Stimulated activated naive B cell treated with anti-CD40 and anti-IgM and Interleukin-4, amounts not matched to agents 10 μg/mL and 1 μg/mL and 100 μg/mL, for 72 hours (primary cell): ENCODE measurements at places on chromosomes 13 and 19.

GRCh38 chr19:4391701-4392483 is 8.5 kb downstream of the SH3GL1 start:
- DNase-seq = no peak

DNA sequence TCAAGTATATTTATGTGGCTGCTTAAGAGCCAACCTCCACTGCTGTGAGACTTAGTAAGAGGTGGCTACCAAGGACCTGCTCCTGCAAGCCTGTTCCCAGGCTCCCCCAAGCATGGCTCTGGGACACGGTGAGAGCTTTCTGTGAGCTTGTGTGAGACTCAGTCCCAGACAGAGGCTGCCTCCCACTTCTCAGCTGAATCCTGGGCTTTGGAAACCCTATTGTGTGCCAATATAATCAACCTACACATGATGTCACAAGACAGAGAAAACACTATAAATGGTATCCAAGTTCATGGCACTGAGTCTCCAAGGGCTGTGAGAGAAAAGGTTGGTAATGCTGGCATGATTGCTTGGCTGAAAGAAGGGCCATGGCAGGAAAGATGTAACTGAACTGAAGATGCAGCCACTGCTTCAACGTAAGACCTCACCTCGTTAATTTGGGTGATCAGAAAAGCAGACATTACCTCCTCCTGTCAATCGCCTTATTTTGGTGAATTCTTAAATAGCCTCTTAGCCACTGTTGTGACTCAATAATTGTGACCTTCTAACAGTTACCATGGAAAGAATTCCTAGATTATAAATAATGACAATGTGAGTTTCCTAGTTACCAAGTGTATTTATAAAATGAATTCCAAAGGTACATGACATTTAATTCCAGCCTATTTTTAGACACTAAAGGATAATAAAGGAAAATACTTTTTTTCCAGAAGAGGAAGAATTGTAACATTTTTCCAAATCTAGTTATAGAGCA is 332.0 kb downstream of the IRS2 start:
- no peak for DNase-seq

DNA sequence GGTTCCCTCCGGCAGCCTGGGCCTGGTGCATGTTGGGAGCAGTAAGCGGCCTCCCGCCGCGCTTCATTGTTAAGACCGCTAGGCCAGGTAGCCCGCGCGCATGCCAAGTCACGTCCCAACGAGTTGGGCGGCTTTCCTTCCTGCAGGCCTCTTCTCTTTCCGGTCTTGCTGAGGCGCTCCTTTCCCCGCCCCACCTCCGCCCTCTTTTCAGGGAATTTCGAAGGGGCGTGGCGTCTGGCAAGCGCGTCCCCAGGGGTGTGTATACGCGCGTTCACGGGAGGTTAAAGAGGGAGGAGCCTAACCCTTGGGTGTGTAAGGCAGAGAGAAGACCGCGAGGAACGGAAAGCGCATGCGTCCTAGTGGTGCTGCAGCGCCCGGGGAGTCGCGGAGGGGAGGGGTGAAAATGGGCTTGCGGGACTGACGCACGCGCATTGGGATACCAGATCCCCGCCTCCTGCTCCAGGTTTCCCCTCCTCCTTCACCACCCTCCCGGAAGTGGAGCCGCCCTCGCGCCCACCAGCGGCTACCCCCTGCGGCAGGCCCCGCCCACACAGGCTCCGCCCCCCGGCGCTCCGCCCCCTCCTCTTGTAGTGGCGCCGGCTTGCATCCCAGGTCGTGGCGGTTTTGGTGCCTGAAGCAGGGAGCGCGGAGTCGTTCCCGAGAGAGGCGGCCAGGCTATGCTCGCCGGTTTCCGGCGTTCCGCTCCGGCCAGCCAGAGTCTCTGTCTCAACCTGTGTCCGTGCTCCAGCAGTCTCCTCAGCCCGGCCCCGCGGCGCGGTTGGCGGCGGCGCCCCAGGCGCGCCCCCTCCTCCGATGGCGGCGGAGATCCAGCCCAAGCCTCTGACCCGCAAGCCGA is at the start of gene WDFY2:
TSS of gene WDFY2 (plus strand) at position 588 of the 856 bp plus-strand sequence. CDS start at position 814, 226 bp downstream.
- peak; percentile 99 for DNase-seq

DNA sequence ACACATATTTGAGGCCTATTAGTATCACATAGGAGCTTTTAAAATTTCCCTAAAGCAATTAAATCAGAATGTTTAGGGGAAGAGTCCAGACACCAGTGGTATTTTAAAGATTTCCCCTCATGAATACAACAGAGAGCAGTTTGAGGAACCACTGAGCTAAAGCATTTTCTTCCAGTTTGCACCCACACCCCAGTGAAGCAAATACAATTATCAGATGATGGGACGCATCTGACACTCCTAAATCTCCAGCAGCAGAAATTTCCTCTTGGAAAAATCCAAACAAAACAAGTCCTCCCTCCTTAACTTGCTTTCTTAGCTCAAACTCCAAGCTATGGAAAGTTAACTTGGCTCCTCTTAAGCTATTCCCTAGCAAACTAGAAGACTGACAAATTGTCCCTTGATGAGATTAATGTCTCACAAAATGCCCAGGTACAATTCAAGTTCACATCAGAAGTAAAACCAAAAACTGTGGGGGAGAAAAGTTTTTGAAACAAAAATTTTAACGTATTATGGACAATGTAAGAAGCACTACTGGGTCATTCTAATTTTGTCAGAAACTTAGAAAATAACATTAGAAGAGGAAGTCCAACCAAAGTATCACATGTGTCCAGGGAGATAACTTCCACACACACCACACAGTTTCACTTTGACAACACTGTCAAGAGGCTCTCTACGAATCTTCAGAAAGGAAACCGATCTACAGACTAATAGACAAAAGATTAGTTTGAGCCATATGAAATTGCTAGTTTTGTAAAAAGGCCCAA is 74.1 kb downstream of the ABCC4 start:
- peak; percentile 21 for DNase-seq

- DNase-seq = no peak
These were observed 8.0 kb downstream of the RNASEH2B start for GRCh38 chr13:50917572-50917971.

DNA sequence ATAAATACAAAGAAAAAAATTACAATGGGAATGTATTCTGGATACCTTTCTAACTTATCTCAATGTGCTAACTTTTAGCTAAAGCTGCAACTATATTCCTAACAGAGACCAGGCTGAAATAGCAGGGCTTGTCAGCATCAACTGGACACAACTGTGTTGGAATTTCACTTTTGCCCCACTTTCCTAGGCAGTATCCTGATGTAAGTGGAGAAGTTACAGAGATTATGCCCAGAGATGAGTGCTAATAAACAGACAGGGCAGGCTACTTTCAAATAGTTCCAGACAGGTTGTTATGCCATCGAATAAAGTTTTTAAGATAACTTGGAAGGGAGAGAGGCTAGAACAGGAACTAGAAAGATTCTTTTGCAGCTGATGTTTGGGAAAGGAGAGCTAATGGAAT is 201.9 kb downstream of the KCTD12 start:
- no peak for DNase-seq

DNA sequence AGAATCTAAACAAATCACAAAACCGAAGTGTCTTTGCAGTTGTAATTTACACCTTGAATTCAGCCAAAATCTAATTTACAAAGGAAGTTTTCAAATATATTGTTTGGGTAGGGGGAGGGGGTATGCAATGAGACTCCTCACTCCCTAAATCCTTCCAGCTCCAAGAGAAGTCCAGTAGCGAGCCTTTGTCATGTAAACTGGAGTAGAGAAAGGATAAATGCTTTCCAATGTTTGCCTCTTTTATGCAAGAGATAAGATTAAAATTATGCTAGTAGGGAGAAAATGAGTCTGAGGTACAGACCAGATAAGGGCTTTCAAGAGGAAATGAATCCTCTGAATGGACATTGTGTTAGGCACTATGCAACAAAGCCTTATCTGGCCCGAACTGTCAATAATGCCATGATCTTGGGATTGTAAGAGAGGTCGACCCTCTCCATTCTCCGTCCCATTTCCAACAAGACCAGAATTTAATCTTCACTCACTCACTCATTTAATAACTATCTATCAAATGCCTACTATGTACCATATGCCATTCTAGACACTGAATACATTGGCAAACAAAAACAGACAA is 199.2 kb downstream of the LACC1 start:
- no peak for DNase-seq

- DNase-seq = no peak
These were observed 70.3 kb upstream of the NFIC start for GRCh38 chr19:3296034-3296433.

- DNase-seq = no peak
These were observed 14.4 kb downstream of the IQCN start for GRCh38 chr19:18259893-18260292.

DNA sequence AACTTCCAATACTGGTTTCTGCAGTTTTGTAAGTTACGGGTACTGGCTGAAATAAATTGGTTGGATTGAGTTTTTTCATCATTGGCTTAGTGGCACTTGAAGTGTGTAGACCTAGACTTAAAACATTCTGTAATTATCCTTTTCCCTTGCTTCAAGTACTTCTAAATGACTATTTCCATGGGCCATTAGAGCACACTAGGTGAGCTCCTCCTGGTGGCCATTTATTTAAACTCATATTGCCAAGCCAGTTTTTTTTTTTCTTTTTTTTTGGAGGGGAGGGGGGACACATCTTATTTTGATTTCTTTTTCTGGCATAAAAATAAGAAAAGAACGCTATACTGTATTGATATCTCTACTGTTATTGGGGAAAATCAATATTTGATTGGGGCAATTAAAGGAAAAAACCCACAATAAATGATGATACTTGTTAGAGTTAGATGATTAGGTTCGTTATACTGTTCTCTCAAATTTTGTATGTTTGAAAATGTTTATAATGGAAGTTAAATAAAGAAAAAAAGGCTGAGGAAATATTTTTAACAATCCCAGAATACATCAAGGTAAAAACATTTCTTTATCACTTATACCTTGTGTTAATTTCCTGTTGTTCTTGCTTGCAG is 82.9 kb downstream of the PDS5B start:
- DNase-seq = no peak

DNA sequence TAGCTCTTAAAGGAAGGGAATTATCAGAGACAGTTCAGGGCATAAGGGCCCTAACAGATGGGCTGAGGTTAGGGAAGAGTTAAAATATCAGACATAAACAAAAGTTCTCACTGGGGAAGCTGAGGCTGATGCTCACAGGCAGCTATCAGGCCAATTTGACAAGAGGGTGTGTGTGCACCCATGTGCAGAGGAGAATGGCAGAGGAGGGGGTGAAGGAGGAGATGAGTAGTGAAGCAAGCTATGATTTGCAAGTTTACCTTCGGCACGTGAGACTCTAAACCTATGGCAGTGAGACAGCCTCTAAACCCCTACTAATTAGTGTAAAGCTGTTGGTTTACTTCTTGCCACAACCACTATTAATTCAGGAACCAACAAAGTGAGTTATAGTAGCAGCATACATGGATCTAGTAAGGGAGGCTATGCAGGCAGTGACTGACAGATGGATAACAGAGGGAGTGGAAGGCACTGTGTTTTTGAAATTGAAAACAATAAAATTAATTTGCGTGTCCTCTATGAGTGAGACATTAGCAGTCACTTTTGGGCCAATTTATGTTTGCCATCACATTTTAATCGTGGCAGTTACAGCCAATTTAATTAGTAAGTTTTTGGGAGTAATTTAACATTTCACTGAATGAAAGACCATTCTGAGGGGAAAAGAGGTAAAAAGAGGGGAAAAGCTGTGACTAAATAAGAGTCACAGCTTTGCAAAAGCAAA is 99.6 kb upstream of the HTR2A start:
- no peak for DNase-seq

- DNase-seq = no peak
These were observed 124.8 kb downstream of the ZNF536 start for GRCh38 chr19:30497034-30497433.

DNA sequence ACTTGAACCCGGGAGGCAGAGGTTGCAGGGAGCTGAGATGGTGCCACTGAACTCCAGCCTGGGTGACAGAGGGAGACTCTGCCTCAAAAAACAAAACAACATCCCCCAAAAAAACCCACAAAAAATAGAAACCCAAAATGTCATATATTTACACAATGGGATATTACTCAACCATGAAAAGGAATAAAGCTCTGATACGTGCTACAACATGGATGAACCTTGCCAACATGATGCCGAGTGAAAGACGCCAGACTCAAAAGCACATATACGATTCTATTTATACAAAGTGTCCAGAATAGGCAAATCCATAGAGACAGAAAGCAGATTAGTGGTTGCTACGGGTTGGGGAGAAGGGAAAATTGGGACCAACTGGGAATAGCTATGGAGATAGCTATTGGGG is 2.1 kb upstream of the TPRX1 start:
- DNase-seq = no peak

- no peak for DNase-seq
These were observed 46.0 kb upstream of the GPR183 start for GRCh38 chr13:99353246-99353600.

GRCh38 chr13:77048681-77049080 is 21.7 kb upstream of the FBXL3 start:
- no peak for DNase-seq

GRCh38 chr19:48959341-48960239 is 4.9 kb downstream of the BAX start:
- no peak for DNase-seq

GRCh38 chr13:41034881-41035280 is 15.8 kb upstream of the ELF1 start:
- DNase-seq = no peak

- DNase-seq = no peak
These were observed 1.8 kb downstream of the PCDH20 start for GRCh38 chr13:61413572-61414535.

- no peak for DNase-seq
These were observed 113.2 kb upstream of the SOX21 start for GRCh38 chr13:94825507-94825906.

GRCh38 chr19:35557539-35558399 is 5.7 kb downstream of the ATP4A start:
- DNase-seq = peak; percentile 30

GRCh38 chr19:9467161-9467560 is 31.3 kb downstream of the ZNF560 start:
- no peak for DNase-seq
